ENCODE measurements at places on chromosomes 2 and 18. TPM values are rescaled to one million over a fixed set of nuclear protein-coding genes. Genes with fewer than 3 reads are reported as not detected.
A peak's percentile ranks its signal among the peaks of the same experiment; 100 is the strongest.

DNA sequence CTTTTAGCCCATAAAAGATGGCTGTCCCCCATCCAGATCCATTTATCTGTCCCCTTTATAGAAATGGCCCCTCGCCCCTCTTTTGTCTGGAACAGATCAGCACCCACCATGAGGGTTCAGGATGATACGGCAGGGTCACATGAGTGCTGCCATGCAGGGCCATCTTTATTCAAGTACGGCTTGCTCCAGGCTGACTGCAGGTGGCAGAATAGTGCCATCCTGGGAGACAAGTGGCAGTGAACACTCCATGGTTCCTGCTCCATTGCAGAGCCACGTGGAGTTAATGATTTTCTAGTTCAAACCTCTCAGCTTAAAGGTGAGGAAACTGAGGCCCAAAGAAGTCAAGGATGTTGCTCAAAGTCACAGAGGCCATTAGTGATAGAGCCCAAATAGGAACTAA, 180.6 kb downstream of the CLIP4 start:
- DNase-seq = no peak

- peak; percentile 11 for DNase-seq
Observed at GRCh38 chr2:168614172-168615018, 158.3 kb downstream of the CERS6 start.

GPAT2 gene
- 16.4 TPM for total RNA-seq

- no peak for DNase-seq
Observed at GRCh38 chr2:39156107-39156506, 35.3 kb upstream of the SOS1 start.

- DNase-seq = no peak
Observed at GRCh38 chr2:61320181-61320580, 150.7 kb downstream of the USP34 start.

DNA sequence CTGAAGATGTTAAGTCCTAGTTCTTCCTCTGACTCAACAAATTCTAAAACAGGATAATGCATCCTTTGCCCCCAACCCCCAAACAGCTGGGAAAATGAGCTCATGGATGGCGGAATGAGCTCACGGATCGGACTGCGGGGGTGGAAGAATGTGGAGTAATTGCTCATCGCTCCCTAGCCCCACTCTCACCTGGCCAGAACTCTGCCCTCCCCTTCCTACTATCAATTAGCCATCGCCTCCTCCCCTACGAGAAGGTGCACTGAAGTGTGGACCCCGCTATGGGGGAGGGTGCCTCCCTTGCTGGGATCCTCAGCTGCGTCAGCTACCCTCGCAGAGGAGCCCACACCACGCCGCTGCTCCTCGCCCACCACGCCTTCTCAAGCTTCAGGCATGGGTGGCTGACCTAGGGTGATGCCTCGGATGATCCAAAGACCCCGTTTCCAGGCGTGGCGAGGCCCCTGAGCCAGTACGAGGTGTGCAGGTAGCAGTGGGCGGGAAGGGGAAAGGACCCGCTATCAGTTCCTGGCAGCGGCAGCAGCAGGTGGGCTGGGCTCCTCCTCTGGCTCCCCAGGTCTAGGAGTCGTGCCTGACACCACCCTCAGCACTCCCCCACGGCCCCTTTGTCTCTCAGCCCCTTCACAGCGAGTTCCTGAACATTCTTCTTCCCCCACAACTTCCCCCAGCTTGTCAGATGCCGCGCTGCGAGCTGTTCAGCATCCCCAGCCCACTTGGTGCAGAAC, 82.1 kb upstream of the POMC start:
- peak; percentile 27 for DNase-seq

RBFA gene
- 31.8 TPM for total RNA-seq

- no peak for DNase-seq
Observed at GRCh38 chr2:26632624-26633185, 8.5 kb downstream of the CIB4 start.

GRCh38 chr2:241037498-241037897, 39.1 kb downstream of the SNED1 start:
- DNase-seq = no peak

- no peak for DNase-seq
Observed at GRCh38 chr2:51158251-51158650, 126.3 kb upstream of the NRXN1 start.

GRCh38 chr2:10784719-10785118, 27.9 kb downstream of the PDIA6 start:
- no peak for DNase-seq

DNA sequence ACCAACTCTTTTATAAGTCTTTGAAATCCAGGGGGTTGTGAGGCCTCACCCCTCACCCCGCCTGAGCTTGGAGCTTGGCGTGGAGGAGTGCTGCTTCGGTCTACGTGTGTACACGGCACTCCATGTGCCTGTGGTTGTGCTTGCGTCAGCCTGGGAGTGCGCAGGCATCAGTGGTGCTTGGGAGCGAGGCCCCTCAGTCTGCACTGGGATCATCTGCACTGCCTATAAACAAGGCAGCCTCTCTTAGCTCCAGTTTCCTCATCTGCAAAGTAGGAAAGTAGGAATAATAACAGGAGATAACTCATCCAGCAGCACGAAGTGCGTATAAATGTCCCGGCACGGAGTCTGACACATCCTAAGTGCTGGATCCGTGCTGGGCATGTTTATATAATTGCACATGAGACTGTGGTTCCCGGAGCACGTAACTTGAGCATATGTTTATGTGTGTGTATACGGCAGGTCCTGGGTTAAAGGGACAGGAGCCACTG, 1.2 kb downstream of the GYPC start:
- DNase-seq = peak; percentile 64

- no peak for DNase-seq
Observed at GRCh38 chr2:38601463-38602135, 1.1 kb downstream of the HNRNPLL start.

DNA sequence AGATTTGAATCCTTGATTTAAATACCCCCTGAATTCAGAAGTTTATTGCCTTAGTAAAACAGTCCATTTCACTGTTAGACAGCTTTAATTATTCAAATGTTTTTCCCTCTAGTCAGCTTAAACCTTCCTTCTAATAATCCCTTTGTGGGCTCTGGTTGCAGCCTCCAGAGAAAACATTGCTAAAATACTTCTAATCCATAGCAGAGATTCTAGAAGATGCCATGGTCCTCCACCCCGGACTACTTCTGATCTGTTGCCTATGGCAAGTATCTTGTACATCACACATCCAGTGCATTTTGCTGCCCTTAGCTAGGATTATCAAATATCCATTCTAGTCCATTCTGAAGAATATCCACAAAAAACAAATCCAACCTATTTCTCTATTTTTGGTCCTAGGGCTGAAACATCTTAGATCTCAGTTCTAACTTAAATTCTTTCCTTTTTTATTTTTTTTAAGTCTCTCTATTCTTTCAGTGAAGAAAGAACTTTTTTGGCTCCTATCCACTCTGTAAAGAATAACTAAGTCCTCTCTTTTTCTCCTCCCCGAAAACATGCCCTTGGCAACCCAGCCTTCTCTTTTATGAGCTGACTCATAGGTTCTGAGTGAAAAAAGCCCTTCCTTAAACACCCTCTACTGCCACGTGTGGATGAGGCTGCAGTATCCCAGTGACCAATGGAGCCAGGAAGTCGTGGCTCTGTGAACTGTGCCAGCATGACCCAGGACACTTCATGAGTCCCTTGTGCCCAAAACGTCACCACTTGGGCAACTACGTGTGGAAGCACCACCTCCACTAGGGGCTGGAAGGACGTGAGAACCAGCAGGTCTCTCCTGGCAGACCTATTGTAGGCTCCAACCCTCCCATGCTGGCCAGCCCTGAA, 349.8 kb downstream of the TNS1 start:
- no peak for DNase-seq

SLC25A12 gene
- total RNA-seq = 17.0 TPM

GRCh38 chr18:250685-251084, 17.2 kb downstream of the THOC1 start:
- DNase-seq = no peak

GRCh38 chr2:80329491-80329890, 24.9 kb upstream of the LRRTM1 start:
- DNase-seq = no peak

- DNase-seq = no peak
Observed at GRCh38 chr18:78947291-78947690, 32.3 kb upstream of the SALL3 start.

- no peak for DNase-seq
Observed at GRCh38 chr2:73003027-73003426, 68.5 kb downstream of the SFXN5 start.

GRCh38 chr2:197304556-197305011, 6.0 kb downstream of the ANKRD44 start:
- peak; percentile 62 for DNase-seq
